Uterine smooth muscle cell (primary cell): ENCODE measurements at places on chromosomes 11 and 22. TPM values are rescaled to one million over a fixed set of nuclear protein-coding genes. Genes with fewer than 3 reads are reported as not detected.

The FKBP2 gene
- total RNA-seq, result 40.7 and 59.2 TPM in 2 replicates

The SERHL2 gene
- total RNA-seq, result 4.5 and 5.9 TPM in 2 replicates

The ELMOD1 gene
- 1.00 and 1.1 TPM in 2 replicates for total RNA-seq

The OR8H1 gene
- not detected in 2 replicates for total RNA-seq

The OR5P2 gene
- total RNA-seq, result not detected in 2 replicates

The CELF1 gene
- total RNA-seq, result 114 and 128 TPM in 2 replicates

The INPP5J gene
- 0.11 and 0.12 TPM in 2 replicates for total RNA-seq

The IRAG1 gene
- 5.2 and 22.6 TPM in 2 replicates for total RNA-seq

The AAMDC gene
- total RNA-seq, result 27.9 and 28.9 TPM in 2 replicates

The OR5D16 gene
- not detected in 2 replicates for total RNA-seq

The DAGLA gene
- total RNA-seq, result 3.5 and 3.8 TPM in 2 replicates

The LMNTD2 gene
- total RNA-seq, result 0.11 and 0.62 TPM in 2 replicates

The PES1 gene
- 92.1 and 104 TPM in 2 replicates for total RNA-seq

The DRG1 gene
- total RNA-seq, result 72.2 and 93.1 TPM in 2 replicates

The GPHA2 gene
- total RNA-seq, result not detected in 2 replicates

The OR52I2 gene
- total RNA-seq, result under 0.01 TPM in 1 of 2 replicates, not detected in the other
